ENCODE measurements at places on chromosomes 16 and 17. TPM values are rescaled to one million over a fixed set of nuclear protein-coding genes. Genes with fewer than 3 reads are reported as not detected.

Gene ABCC11
- not detected for total RNA-seq

Gene MFAP4
- total RNA-seq, result not detected

Gene WNT3
- 7.0 TPM for total RNA-seq

Gene ZNF624
- total RNA-seq, result 5.3 TPM

Gene AIPL1
- total RNA-seq, result not detected

Gene TOM1L1
- total RNA-seq, result 108 TPM

Gene MYH2
- not detected for total RNA-seq

DNA sequence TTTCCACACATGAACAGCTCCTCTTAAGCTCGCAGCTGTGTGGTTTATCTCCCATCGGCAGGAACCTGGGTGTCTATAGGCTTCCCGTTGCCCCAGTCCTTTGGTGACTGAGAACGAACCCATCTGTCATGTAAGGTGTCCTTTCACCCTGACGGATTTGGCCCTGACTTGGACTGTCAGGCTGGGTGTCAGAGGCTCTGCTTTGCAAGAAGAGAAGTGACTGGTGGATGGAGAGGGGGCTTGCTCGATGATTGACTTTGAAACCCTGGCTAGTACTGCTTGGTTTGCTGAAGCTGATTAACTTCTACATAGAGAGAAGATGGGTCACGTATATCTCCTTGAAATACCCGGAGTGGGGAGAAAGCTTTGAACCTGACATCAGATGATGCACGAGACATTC, 42.9 kb downstream of the COX4I1 start:
- DNase-seq, result no peak

DNA sequence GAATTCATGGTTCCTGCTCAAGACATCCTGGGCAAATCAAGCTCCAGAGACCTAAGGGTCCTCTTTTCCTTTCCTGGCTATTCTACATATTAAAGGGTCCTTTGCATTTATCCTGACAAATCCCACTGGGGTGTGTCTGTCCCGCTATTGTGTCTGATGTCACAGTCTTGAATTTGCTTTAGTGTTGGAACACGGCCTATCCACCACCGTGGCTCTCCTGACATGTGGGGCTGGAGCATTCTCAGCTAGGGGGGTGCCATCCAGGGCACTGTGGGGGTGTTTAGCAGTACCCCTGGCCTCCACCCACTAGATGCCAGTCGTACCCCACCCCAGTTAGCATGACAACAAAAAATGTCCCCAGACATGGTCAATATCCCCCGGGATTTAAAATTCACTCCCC, 92.9 kb downstream of the IRF8 start:
- DNase-seq, result no peak

- no peak for DNase-seq
Measured at GRCh38 chr17:1975573-1975972, 49.6 kb downstream of the RTN4RL1 start.

GRCh38 chr16:74666425-74667254, at the start of gene RFWD3:
Gene RFWD3 (minus strand): TSS chr16:74666877. CDS start chr16:74661449, 5,428 bp downstream.
- peak; percentile 96 for DNase-seq

DNA sequence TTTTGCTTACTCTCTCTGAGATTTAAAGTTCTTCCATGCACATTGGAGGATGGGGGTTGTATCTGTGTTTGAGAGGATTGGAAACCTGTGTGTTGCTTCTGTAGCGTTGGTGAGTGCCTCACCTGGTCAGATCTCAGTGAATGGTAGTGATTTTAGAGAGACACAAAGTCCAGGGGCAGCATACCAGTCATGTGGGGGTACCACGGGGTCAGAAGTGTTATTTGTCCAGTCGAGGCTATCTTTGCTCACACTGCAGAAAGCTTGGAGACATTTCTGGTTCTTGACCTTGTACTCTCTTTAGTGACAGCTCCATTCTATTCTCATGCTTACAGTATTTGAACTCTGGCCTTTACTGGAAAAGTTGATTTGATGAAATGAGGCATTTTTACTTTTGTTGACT, 23.7 kb downstream of the PRKAR1A start:
- no peak for DNase-seq

GRCh38 chr16:89201439-89202377, 1.4 kb upstream of the SLC22A31 start:
- peak; percentile 54 for DNase-seq

- peak; percentile 62 for DNase-seq
Measured at GRCh38 chr17:69525920-69526841, 111.7 kb downstream of the MAP2K6 start.

- DNase-seq, result no peak
Measured at GRCh38 chr16:6193718-6194117, 1096.1 kb upstream of the EEF2KMT start.

- DNase-seq, result no peak
Measured at GRCh38 chr16:1560866-1561265, 27.4 kb downstream of the TMEM204 start.

DNA sequence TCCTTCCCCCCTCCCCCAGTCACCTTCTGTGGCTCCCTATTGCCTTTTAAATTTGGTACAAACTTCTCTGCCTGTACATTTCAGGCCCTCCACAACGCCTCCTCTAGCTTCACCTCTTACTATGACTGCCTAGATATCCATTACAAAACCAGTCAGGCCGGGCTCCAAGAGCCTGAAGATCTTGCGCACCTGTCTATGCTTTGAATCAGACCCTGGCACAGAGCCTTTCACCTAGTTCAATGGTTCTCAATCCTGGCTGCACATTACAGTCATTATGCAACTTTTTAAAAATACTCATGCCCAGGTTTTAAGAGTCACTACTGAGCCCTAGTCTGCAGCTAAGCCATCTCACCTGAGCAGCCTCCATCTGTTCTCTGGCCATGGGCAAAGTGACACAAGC, 1.6 kb upstream of the GAS7 start:
- DNase-seq, result no peak

- no peak for DNase-seq
Measured at GRCh38 chr17:9259419-9259818, 238.1 kb downstream of the NTN1 start.

GRCh38 chr17:45883063-45883462, 11.3 kb upstream of the MAPT start:
- DNase-seq, result no peak

GRCh38 chr16:81537721-81538561, 93.3 kb downstream of the CMIP start:
- no peak for DNase-seq

- DNase-seq, result no peak
Measured at GRCh38 chr16:65263896-65264295, 142.0 kb upstream of the CDH11 start.

DNA sequence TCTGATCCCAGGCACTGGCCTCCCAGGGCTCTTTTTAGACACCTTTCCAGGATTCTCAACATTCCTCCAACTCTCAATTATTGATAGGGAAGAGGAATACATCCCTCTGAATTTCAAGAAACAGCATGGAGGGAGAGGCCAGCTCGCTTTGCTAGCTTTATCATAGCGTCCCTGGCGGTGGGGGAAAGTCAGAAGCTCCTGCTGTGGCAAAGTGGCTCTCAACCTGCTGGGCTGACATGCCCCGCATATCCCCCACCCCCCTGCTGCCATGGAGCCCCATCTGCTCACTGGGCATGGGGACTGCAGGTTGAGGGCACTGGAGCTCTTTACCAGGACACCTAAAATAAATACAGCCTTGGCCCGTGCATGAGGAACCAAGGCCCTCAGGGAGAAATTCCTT, 140.3 kb downstream of the SLC39A11 start:
- no peak for DNase-seq

DNA sequence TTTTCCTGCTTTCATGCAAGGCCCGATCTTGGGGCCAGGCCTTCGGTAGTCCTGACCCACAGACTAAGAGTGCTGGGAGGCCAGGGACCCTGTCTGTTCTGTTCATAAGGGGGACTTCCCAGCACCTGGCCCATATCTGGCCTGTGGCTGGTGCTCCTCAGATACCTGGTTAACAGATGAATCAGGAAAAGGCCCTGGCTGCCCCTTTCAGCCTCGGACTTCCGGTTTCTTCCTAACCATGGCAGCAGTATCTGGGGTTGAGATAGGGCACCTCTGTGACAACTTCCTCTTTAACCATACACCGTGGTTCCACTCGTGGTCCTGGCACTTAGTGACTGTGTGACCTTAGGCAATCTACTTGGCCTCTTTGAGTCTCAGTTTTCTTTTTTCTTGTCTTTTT, 18.4 kb downstream of the PLCG2 start:
- DNase-seq, result no peak

GRCh38 chr17:3039736-3040135, 23.7 kb downstream of the OR1D5 start:
- no peak for DNase-seq

DNA sequence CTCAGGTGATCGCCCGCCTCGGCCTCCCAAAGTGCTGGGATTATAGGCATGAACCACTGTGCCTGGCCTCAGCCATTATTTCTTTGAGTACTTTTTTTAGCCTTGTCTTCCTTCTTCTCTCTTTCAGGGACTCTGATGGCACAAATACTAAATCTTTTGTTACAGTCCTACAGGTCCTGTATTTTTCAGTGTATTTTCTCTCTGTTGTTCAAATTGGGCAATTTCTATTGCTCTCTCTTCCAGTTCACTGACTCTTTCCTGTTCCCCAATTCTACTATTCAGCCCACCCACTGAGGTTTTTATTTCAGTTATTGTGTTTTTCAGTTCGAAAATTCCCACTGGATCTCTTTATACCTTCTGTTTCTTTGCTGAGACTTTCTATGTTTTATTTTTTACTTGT, 7.5 kb upstream of the DOK4 start:
- no peak for DNase-seq

GRCh38 chr16:76705892-76706291, 428.7 kb downstream of the CNTNAP4 start:
- no peak for DNase-seq

DNA sequence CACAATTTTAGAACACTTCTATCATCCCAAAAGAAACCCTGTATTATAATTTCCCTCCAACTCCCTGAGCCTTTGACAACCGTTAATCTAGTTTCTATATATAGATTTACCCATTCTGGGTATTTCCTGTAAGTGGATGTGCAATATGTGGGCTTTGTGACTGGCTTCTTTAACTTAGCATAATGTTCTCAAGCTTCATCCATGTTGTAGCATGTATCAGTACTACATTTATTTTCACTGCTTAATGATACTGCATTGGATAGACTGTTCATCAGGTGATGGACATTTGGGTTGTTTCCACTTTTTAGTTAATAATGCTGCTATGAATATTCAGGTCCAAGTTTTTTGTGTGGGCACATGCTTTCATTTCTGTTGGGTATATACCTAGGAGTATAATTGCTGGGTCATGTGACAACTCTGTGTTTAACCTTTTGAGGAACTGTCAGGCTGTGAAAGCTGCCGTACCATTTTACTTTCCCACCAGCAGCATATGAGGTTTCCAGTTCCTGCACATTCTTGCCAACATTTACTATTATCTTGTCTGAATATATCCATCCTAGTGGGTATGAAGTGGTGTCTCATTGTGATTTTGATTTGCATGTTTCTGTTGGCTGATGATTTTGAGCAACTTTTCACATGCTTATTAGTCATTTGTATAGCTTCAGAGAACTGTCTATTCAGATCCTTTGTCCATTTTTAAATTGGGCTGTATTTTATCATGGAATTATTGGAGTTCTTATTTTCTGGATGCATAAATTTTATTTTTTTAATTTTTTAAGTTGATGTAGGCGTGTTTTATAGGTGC, 16.4 kb downstream of the REXO5 start:
- DNase-seq, result no peak

DNA sequence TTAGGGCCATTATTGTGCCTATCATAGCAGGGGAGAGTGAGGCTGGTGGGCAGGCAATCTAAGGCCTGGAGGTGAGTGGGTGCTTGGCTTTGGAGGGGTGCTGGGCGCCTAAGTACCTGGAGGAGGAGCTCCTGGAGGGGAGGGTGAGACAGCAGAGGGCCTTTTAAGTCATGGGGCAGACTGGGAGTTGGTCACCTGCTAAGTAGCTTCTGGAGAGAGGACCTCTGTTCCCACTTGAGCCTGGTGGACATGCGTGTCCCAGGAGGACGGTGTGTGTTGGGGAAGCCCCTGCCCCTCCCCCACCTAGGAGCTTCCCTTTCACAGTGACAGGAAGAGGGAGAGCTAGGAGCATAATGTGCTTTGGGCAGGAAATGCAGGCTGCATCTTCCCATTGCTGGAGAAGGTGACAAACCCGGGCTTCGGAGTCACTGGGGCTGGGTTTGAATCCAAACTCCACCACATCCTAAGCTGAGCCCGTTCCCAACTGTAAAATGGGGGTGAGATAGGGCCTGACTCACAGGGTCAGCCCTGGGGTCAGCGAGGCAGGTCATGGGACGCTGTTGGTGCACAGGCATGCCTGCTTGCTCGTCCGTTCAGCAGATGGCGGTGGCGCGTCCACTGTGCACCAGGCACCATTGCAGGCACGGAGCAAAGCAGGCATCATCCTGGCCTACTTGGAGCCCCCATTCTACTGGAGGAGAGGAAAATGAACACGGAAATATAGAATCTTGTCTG, 37.9 kb downstream of the CMIP start:
- no peak for DNase-seq

Measured in NCI-H460 (cell line).